Thyroid gland (tissue), 4 donors: ENCODE measurements at places on chromosomes 7 and 10.

GRCh38 chr10:61896854-61897661 lies 4.4 kb upstream of the ARID5B start:
- peak; percentile 62 for DNase-seq

DNA sequence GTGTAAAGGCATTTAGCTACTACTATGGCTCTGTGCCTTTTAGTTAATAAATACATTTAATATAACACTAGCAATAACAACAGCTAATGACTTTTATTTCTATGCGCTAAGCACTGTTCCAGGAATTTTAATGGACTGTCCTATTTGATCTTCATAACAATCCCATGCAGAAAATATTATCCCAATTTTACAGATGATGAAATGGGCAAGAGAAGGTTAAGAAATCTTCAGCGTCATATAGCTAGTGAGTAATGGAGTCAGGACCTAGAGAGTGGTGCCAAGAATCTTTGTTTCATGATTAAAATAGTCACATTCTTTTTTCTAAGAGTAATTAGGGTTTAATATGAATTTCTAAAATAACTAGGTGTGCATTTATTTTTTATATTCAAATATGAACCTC lies 32.4 kb downstream of the ACTA2 start:
- DNase-seq: no peak

DNA sequence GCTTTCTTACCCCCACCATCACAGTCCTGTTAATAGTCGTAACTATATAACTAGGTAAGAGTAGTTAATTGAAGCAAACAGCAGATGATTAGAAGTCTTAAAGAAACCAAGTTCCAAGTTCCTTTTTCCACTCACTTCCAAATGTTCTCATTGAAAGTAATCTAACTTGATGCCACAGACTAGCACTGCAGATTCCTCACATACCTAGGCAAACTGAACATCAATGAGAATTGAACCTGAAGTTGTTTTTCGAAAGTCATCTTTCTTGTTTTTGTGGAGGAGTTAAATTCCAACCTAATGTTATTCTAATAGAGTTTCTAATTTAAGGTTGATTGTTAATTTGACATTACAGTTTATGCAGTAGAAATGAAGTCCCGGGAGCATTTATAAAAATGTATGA lies 5.5 kb downstream of the PRKG1 start:
- no peak for DNase-seq

- DNase-seq: no peak
Observed at GRCh38 chr7:78850093-78850740, 603.2 kb downstream of the MAGI2 start.

DNA sequence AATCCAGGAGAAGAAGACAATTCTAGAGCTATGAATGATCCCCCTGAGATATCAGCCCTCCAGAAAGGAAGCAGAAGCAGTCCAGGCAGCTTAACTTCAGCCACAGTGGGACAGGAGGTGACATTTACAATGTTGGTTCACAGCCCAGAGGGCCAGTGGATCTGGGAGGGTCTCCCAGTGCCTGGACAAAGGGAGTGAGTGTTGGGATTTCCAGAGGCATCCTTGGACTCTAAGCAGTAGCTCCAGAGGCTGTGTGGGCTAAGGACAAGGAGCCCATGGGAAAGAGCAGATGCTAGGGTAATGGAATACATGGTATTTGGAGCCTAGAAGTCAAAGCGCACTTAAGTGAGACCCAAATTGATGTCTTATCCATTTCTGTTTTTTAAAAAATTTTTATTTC lies 97.4 kb upstream of the NUPR2 start:
- DNase-seq: no peak

DNA sequence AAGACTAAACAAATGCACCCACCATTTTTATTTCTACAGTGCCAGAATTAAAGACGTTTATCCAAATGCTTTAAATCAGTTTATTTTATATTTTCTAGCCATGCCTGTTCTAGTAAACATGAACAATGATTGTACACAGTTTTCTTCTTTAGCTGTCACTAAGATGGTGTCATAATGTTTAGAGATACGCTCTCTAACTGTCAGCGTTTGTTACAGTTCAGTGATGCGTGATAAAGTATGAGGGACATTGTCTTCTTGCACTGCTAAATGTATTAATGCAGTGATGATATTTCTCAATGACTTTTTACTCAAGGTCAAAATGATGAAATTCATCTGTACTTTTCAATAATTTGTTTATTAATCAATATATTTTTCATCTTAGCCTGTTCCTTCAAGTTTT lies 513.6 kb downstream of the ATRNL1 start:
- no peak for DNase-seq

GRCh38 chr10:67725567-67725966 lies 29.6 kb upstream of the CTNNA3 start:
- no peak for DNase-seq

DNA sequence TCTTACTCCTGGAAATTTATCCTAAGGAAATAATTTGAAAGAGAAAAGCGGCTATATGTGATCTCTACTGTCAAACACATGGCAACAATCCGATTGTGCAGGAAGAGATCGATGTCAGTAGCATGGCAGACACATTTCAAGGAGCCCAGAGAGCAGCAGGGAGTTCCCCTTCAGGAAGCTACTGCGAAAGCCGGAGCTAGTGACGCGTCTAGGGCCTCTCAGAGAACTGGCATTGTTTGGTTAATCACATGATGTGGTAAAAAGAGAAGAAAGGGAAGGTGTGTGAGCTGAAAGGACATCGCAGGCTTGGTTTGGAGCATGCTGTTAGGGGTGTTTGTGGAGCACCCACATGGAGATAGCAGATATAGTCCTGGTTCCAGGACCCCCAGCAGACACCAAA lies 74.9 kb downstream of the BEND7 start:
- DNase-seq: peak; percentile 54

GRCh38 chr10:62527019-62527827 lies 153.1 kb downstream of the ZNF365 start:
- no peak for DNase-seq

DNA sequence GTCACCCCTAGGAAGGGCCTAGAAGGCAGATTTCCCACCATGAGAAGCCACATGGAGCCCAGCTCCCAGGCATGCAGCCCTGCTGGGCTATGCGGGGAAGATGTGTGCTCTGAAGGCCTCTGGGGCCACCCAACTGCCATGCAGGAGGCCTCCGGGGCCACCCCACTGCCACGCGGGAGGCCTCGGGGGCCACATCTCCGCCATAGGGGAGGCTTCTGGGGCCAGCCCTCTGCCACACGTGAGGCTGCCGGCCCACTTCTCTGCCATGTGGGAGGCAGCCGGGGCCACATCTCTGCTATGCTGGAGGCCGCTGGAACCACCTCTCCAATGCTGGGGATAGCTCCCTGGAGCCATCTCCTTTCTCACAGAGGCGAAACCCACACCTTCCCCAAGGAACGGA lies 451.8 kb downstream of the DNAJB6 start:
- no peak for DNase-seq

- no peak for DNase-seq
Observed at GRCh38 chr7:18889436-18889835, 228.0 kb downstream of the TWIST1 start.

GRCh38 chr7:159061674-159062212 lies 82.9 kb downstream of the VIPR2 start:
- DNase-seq: no peak

DNA sequence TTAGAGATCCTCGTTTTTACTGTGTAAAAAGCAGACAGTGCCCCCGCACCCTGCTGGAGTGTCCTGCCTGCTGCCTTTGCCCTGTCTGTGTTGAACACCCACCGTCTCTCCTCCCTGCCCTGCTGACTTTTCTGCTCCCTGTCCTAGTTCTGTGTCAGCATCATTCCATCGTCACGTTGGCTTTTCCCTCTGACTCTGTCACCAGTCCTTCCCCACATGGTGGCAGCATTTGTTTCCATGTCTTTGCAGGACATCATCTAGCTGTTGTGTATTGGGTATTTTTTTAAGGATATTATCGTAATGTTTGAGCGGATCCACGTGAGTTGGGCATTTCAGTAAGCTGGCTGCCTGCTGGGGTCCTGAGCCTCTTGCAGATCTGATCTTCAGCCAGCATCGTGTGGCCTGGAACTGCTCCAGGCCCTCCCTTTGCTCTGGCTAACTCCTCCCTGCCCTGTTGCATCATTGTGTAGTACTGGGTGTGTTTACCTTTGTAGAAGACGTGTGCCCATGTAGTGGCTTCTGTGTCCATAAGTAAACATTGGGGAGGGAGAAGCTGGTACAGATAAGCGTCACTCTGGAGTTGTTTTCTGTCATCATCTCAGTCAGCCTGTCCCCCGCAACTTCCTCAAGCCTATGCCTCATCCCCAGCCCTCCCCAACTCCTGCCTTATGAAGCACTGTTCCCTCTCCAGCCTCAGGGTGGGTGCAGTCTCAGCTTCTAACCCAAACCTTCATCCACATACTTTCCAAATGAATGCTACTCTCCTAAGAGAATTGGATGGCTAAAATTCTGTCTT lies 44.3 kb downstream of the TRRAP start:
- no peak for DNase-seq

- DNase-seq: no peak
Observed at GRCh38 chr7:10821156-10821555, 152.5 kb upstream of the PHF14 start.

DNA sequence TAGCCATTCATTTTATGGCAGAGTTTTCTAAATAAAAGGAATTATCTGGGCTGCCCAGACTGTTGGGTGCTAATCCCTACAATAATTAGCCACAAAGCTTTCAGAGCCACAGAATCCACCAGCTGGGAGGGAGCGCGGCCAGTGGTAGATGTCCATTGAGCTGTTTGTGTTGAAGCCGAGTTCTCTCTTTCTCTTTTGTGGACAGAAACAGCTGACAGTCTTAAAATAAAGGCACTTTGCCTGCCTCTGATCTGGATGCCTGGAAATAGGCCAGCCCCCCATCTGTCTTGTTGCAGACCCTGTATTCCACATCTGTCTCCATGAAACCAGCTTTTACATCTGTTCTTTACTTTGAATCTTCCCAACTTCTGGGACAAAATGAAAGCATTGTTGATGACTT lies 66.1 kb downstream of the MTPN start:
- DNase-seq: no peak

DNA sequence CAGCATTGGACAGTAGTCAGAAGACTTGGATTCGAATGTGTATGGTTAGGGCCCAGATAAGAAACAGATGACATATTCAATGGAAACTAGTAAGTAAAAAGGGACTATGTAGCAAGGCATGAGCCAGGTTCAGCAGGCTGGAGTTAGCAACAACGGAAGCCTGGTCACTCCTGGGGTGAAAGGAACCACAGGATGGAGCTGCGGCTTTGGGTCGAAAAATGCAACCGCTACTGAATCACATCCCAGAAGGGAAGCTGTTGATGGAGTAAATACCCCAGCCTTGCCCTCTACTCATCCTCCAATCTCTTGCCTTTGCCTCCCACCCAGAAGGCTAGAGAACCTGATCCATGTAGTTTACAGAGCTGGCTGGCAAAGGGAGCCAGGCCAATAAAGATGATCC lies 37.5 kb upstream of the EGR2 start:
- DNase-seq: no peak

DNA sequence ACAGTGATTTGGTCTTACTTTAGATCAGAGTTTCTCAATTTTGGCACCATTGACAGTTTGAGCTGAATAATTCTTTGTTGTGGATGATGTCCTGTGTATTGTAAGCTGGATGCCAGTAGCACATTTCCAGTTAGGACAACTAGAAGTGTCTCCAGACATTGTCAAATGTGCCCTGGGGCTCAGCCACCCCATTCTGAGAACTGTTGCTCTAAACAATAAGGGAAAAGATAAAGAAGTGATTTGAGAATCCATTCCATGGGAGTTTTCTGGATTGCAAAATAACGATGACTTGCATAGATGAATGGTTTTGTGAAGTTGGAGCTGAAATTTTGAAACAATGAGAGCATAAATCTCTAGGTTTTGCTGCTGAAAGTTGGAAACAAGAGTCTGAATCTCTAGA lies 44.6 kb downstream of the NUP205 start:
- DNase-seq: no peak

- DNase-seq: peak; percentile 89
Observed at GRCh38 chr10:69780077-69780476, 21.6 kb upstream of the COL13A1 start.

DNA sequence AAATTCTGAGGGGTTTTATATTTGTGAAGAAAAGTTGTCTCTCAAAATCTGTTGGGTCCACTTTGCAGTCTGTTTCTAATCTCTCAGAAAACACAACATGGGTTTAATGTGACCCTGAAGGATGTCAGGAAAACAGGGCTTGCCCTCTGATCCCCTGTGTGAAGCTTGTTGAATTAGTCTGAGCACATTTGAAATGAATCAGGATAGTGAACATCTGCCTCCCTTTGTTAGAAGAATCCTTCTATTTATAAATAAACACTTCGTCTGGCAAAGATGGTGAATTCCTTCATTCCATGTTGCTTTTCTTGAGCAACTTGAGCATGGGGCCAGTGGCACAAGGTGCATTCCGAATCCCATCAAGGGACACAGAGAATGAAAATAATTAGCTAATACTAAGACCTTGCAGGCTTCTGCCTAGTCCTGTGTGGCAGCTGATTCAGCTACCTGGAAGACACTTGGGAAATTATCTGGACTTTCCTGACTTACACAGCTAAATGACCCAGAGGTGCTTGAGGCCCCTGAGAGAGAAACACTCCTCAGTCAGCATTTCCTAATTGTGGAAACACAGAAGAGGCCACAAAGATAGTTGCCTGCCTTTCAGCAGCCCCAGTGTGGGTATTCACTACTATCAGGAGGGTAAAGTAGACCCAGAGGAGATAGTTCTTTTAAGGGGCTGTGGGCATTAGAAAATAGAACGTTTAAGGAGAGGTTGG lies 305.5 kb downstream of the C7orf25 start:
- no peak for DNase-seq

DNA sequence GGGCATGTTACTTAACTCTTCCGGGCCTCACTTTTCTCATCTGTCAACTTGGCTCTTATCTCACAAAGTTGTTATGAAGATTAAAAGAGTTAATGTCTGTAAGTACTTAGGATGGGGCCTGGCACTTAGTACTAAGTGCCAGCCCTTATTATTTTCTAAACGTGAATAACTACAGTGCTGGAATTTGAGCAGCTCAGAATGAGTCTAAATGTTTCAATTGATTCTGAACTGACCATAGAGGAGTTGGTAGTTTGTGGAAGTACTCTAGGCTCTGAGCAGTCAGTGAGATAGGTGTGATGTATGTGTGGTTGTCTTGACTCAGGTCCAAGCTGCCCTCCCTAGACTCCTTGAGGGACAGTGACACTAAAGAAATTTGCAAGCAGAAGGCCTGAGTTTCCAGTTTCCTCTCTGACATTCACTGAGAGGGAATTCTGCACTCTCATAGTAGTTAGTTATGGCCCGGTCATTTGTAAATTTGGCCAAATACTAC lies 18.5 kb upstream of the JAZF1 start:
- no peak for DNase-seq
